Activated CD8-positive, alpha-beta T cell treated with anti-CD3 and anti-CD28 coated beads, Interleukin-2, amount 10 ng/mL, durations not matched to agents 7 days and 5 days (primary cell): ENCODE measurements at places on chromosomes 4 and X. TPM values are rescaled to one million over a fixed set of nuclear protein-coding genes. Genes with fewer than 3 reads are reported as not detected.
A peak's percentile ranks its signal among the peaks of the same experiment; 100 is the strongest.

- no peak overlapping the region for H3K27ac ChIP-seq
- DNase-seq = no peak
- peaks cover 21% of the 10 kb centered on the region for H3K27me3 ChIP-seq
- no peaks in the 10 kb centered on the region for H3K4me1 ChIP-seq
Observed at GRCh38 chr4:25022766-25023165, 8.0 kb downstream of the LGI2 start.

- no peak overlapping the region for H3K27ac ChIP-seq
- no peak overlapping the region for H3K4me3 ChIP-seq
Observed at GRCh38 chr4:22595684-22596083, 79.8 kb upstream of the ADGRA3 start.

DNA sequence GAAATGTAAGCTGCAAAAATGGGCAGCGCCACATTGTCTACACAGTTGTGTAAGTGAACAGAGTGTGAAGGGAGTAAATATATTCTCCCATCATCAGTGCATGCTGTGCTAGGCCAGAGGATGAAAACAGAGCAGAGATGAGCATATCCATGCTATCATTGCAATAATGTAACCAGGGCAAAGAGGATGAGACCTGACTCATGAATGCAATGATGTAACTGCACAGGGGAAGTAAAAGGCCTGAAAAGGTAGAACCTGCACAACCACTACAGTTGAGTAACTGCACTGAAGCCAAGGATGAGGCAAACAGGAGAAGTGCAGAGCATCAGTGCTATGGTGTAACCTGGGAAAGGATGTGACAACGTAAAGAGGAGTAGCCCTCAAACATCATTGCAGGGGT, 220.4 kb upstream of the FAM47C start:
- no peaks in the 10 kb centered on the region for H3K27me3 ChIP-seq
- H3K27ac ChIP-seq = no peak overlapping the region
- no peak for DNase-seq

DNA sequence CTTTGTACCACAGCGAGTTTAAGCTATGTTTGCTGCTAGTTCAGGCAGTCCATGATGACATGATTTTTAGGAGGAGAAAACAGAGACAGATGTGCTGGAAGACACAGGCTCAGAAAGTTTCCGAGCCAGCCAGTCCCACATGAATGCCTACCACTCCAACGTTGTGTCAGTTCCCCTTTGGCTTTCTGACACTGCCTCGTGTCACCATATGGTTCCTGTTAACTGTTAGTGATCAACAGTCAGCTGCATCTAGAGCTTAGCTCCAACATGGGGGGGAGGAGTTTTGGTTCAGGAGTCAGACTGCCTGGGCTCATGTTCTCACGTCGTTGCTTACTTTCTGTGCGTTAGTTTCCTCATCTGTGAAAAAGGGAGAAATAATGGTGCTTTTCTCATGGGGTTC, 343.7 kb downstream of the MID1IP1 start:
- no peak overlapping the region for H3K4me3 ChIP-seq
- DNase-seq = no peak
- H3K27me3 ChIP-seq = no peaks in the 10 kb centered on the region

DNA sequence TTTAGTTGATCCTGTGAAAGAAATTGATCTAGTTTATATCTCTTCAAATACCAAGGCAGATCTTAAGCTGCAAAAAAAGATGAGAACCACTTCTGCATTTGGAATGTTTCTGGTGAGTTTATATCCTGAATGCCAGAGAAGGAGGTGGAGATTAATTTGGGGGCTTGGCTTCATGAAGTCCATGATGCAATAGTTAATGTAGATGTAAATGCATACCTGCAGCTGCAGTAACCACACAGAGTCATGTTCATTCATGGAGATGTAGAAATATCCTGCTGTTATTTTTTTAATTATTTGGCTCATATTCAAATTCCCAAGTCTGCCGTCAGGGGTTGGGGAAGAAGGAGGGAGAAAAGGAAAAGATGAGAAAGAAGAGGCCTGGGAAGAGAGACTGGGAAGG, at the start of gene SULT1E1:
Gene SULT1E1 (minus strand): TSS at position 94 of the 400 bp plus-strand sequence. CDS start 2,501 bp downstream, outside the sequence.
- no peak for DNase-seq
- H3K4me1 ChIP-seq = no peaks in the 10 kb centered on the region
- H3K4me3 ChIP-seq = no peak within 1 kb of the TSS
- no peaks in the 10 kb centered on the region for H3K27me3 ChIP-seq

DNA sequence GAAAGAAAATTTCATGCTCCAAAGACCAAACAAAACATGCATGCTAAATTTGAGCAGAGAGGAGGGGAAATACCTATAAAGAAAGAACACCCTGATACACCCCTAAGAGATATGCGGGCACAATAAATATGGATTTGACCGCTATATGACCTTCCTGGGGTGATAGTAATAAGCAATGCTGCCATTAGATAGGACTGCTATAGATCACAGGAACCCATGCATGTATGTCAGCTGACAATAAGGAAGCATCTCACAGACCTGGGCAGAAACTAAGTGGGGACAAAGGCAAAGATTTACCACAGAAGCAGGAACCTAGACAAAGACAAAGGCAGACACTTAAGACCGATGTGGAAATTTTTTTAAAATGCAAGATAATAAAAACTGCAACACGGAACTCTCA, 21.3 kb downstream of the ZNF721 start:
- no peak for DNase-seq
- peaks cover 37% of the 10 kb centered on the region for H3K4me1 ChIP-seq
- no peaks in the 10 kb centered on the region for H3K27me3 ChIP-seq
- H3K36me3 ChIP-seq = peaks cover 62% of the 10 kb centered on the region
- no peak overlapping the region for H3K27ac ChIP-seq

- H3K36me3 ChIP-seq = peaks cover 39% of the 10 kb centered on the region
- no peaks in the 10 kb centered on the region for H3K4me1 ChIP-seq
- no peak overlapping the region for H3K4me3 ChIP-seq
- no peaks in the 10 kb centered on the region for H3K27me3 ChIP-seq
- DNase-seq = no peak
- no peak overlapping the region for H3K27ac ChIP-seq
Observed at GRCh38 chr4:145773581-145774234, 93.8 kb downstream of the C4orf51 start.

- H3K4me3 ChIP-seq = no peak overlapping the region
- H3K27me3 ChIP-seq = no peaks in the 10 kb centered on the region
- H3K4me1 ChIP-seq = no peaks in the 10 kb centered on the region
- DNase-seq = no peak
Observed at GRCh38 chr4:159141193-159141592, 38.3 kb downstream of the RAPGEF2 start.

- peaks cover 4% of the 10 kb centered on the region for H3K27me3 ChIP-seq
- no peaks in the 10 kb centered on the region for H3K36me3 ChIP-seq
- DNase-seq = no peak
- H3K27ac ChIP-seq = no peak overlapping the region
- H3K4me3 ChIP-seq = no peak overlapping the region
Observed at GRCh38 chr4:94345969-94346368, 3.3 kb upstream of the HPGDS start.

GRCh38 chr4:42654631-42655268, 2.2 kb downstream of the ATP8A1 start:
- peak overlapping the region; percentile 97 for H3K27ac ChIP-seq
- peaks cover 51% of the 10 kb centered on the region for H3K36me3 ChIP-seq
- peaks cover 38% of the 10 kb centered on the region for H3K4me1 ChIP-seq
- peak overlapping the region; percentile 95 for H3K4me3 ChIP-seq

GRCh38 chr4:76955182-76955581, 5.6 kb downstream of the SEPTIN11 start:
- no peaks in the 10 kb centered on the region for H3K27me3 ChIP-seq
- no peak for DNase-seq
- H3K4me1 ChIP-seq = peaks cover 18% of the 10 kb centered on the region

DNA sequence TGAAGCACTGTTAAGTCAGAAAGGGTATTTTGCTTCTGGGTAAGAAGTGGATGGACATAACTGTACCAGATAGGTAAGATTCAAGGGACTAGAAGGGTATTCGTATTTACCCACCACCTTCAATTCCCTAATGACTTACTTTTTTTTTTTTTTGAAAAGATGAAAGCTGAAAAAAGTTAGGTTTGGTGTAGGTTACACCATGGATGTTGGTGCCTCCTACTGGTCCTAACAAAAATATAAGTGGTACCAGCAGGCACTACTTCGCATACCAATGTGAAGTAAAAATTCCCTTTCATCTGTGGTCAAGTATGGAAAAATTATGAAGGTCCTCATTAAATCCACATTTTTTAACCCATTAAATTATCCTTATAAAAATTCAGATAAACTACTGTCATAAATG, 7.2 kb downstream of the ANKRD17 start:
- H3K4me3 ChIP-seq = no peak overlapping the region
- no peaks in the 10 kb centered on the region for H3K27me3 ChIP-seq
- no peak for DNase-seq

GRCh38 chrX:154516656-154517100, 646 bp upstream of the FAM3A start:
- no peaks in the 10 kb centered on the region for H3K27me3 ChIP-seq
- peak overlapping the region; percentile 82 for H3K4me3 ChIP-seq
- H3K27ac ChIP-seq = peak overlapping the region; percentile 89
- DNase-seq = peak; percentile 27
- peaks cover 12% of the 10 kb centered on the region for H3K36me3 ChIP-seq

- peak; percentile 37 for DNase-seq
- H3K27ac ChIP-seq = peak overlapping the region; percentile 81
- peak overlapping the region; percentile 38 for H3K4me3 ChIP-seq
- H3K27me3 ChIP-seq = no peaks in the 10 kb centered on the region
- H3K4me1 ChIP-seq = peaks cover 71% of the 10 kb centered on the region
- H3K36me3 ChIP-seq = peaks cover 11% of the 10 kb centered on the region
Observed at GRCh38 chr4:152459326-152459725, 76.6 kb downstream of the FBXW7 start.

GRCh38 chr4:163251204-163251603, 81.2 kb downstream of the NPY1R start:
- no peaks in the 10 kb centered on the region for H3K4me1 ChIP-seq
- H3K27me3 ChIP-seq = no peaks in the 10 kb centered on the region
- no peak overlapping the region for H3K4me3 ChIP-seq
- no peaks in the 10 kb centered on the region for H3K36me3 ChIP-seq
- H3K27ac ChIP-seq = no peak overlapping the region
- no peak for DNase-seq

DNA sequence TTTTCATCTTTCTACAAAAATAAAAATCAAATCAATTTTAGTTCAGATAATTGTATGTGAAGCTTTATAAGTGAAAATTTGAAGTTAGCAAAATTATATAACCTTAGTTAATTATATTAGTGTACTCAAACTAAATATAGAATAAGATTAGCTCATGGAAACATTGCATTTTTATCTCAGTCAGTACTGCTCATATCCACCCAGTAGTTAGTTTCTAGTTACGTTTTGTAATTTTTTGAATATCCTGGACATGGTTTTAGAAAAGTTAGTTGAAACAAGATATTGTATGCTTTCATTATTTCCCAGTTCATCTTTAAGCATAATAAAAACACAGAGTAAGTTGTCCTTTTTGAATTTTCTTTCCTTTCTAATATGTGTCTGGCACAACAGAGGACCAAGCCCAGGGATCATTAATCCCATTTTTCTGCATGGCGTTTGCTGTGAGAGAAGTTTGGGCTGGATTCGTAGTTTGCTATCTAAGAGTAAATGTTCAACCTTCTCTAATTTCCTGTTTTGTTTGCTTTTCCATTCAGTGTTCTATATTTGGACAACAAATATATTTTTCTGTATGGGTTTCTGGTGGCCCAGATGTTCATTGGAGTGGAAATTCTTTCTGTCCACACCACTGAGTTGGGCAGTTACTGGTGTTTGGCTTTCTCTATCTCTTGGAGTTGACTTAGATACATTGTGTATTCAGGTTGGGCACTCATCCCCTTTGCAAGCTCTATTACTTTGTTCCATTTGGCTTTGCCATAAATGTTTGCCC, 12.1 kb downstream of the TBL1X start:
- H3K36me3 ChIP-seq = peaks cover 44% of the 10 kb centered on the region
- no peaks in the 10 kb centered on the region for H3K27me3 ChIP-seq
- H3K27ac ChIP-seq = no peak overlapping the region
- H3K4me1 ChIP-seq = peaks cover 22% of the 10 kb centered on the region
- no peak for DNase-seq

GRCh38 chr4:153684182-153684970, at the start of gene TLR2:
Gene TLR2 (plus strand): TSS chr4:153684280. CDS start chr4:153702908, 18,628 bp downstream.
- H3K27me3 ChIP-seq = peaks cover 34% of the 10 kb centered on the region
- H3K27ac ChIP-seq = no peak within 1 kb of the TSS
- peak; percentile 66 for DNase-seq
- H3K4me3 ChIP-seq = peak within 1 kb of the TSS; percentile 71

DNA sequence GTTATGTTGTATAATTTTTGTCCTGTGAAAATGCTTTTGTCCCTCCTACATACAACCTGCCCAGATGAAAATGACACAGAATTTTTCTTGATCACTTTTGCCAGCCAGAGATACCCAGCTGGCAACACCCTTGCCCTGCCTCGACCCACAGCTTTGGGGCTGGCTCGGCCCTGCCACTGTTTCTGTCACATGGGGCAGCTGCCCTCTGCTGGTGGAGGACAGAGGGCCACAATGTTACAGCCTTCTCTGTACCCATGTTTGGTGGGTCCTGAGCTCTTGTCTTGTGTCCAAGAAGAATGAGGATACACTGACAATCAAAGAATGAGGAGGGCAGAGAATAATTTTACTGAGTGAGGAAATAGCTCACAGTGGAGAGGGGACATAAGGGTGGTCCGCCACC, 31.1 kb downstream of the BMP15 start:
- H3K27me3 ChIP-seq = no peaks in the 10 kb centered on the region
- DNase-seq = peak; percentile 19
- no peak overlapping the region for H3K4me3 ChIP-seq
- H3K4me1 ChIP-seq = no peaks in the 10 kb centered on the region
- no peak overlapping the region for H3K27ac ChIP-seq
- no peaks in the 10 kb centered on the region for H3K36me3 ChIP-seq

DNA sequence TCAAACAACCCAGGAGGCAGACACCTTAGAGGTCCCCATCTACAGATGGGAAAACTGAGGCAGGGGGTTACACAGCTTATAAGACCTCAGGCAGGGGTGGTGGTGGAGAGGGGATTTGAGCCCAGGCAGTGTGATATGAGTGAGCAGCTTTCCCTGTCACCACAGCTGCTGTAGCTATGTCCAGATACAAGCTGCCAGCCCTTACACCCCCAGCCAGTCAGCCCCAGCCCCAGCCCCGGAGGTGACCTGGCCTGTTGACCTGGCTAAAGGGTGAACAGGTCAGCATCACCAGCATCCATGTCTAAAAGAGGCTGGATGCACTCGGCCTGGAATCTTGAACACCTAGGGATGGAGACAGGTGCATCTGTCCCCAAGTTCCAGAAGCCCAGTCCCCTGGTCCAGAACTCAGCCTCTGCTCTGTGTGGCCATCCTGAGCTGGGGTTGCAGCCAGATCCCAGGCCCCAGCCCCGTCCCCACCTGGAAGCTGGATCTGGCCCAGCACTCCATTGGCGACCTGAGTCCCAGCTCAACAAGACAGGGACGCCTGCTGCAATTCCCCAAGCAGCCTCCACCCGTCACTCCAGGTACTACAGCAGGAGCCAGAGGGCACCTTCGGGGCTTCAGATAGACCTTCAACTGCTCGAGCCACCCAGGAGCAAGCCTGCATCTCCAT, 89.5 kb downstream of the JAKMIP1 start:
- DNase-seq = no peak
- peaks cover 2% of the 10 kb centered on the region for H3K27me3 ChIP-seq
- peaks cover 18% of the 10 kb centered on the region for H3K4me1 ChIP-seq
- no peak overlapping the region for H3K4me3 ChIP-seq

GRCh38 chr4:82773057-82773456, 25.5 kb downstream of the SCD5 start:
- H3K36me3 ChIP-seq = peaks cover 2% of the 10 kb centered on the region
- H3K27ac ChIP-seq = no peak overlapping the region

The LGI2 gene
- not detected for total RNA-seq

The USP51 gene
- 1.2 TPM for total RNA-seq

The TMEM271 gene
- total RNA-seq = not detected

The POLN gene
- 2.5 TPM for total RNA-seq

The ZAR1 gene
- total RNA-seq = not detected

The RASL11B gene
- total RNA-seq = not detected

The PRKX gene
- 123 TPM for total RNA-seq

The GLOD5 gene
- not detected for total RNA-seq

The TMEM185A gene
- total RNA-seq = 15.9 TPM

The GIMD1 gene
- not detected for total RNA-seq

The SLC34A2 gene
- total RNA-seq = not detected

The TMPRSS11D gene
- total RNA-seq = not detected

The QDPR gene
- 20.0 TPM for total RNA-seq
